ENCODE measurements at places on chromosomes 3 and 15.

GRCh38 chr15:66838671-66839239 is 136.7 kb downstream of the SMAD6 start:
- no peak for DNase-seq

DNA sequence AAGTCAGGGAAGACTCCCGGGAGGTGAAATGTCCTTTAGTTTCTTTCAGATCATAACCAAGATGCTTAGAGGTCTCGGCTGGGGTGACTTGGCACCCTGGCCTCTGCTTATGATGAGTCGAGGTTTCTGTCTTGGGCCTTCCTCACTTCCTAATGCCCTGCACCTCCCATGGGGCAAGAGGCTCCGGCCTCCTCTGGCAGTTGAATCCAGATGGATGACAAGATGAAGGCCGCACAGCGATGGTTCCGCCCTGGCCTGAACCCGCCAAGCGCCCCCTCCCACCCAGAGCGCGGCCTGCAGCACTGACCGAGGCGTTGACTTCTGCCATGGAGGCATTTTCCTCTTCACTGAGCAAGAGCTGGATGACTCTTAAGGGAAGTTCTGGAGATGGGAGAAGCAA is 31.3 kb downstream of the MUC20 start:
- no peak for DNase-seq

GRCh38 chr3:124439603-124440002 is 290.6 kb upstream of the UMPS start:
- no peak for DNase-seq

- peak; percentile 65 for DNase-seq
Observed at GRCh38 chr3:25856902-25857518, 67.1 kb downstream of the OXSM start.

DNA sequence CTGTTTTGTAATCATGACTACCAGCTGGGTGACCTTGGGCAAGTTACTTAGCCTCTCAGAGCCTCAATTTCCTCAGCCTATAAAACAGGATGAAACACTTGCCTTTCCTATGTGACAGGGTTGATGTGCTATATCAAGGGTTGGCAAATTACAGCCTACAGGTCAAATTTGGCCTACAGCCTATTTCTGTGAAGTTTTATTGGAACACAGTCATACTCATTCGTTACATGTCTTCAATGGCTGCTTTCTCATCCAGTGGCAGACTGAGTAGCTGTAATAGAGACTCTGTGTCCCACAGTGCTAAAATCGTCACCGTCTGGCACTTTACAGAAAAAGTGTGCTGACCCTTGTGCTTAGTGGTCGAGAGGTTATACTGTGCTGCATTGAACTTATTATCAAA is 16.6 kb downstream of the ABHD6 start:
- no peak for DNase-seq

DNA sequence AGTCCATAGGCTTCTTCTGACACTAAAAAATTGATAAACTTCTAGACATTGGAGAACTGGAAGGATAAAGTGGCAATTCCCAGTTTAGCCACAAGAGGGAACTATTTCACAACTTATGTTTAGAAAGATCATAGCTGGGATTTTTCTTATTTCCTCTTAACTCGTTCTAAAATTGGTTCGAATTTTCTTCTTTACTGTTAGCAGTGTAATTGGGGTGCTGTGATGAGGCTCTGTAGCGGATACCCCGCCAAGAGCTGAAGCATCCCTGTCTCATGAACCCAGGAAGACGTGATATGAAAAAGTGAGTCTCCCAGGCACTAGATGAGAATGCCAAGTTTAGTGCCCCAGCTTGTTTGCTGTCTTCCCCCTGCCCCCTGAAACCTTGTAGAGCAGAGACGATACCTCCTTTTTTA is 85.1 kb downstream of the PDCD6IP start:
- DNase-seq: peak; percentile 45

DNA sequence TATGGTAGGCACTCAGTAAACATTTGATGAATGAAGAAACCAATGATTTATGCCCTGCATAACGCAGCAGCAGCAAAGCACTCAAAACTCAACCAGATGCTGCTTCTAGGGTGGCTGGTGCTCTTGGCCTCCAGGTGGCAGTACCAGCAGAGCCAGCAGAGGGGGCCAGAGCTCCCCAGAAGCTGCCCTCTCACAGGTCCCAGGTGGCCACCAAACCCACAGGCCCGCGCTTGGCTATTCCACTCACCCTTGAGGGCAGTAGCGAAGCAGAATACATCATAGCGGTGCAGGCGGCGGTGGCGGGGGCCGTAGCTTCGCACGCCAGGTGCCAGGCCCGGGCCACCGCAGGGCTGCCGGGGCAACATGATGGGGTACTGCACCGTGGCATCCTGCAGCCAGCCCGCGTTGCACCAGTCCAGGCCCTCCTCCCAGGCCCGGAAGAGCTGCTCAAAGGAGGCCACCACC is 16.6 kb downstream of the HAPLN3 start:
- DNase-seq: peak; percentile 81

DNA sequence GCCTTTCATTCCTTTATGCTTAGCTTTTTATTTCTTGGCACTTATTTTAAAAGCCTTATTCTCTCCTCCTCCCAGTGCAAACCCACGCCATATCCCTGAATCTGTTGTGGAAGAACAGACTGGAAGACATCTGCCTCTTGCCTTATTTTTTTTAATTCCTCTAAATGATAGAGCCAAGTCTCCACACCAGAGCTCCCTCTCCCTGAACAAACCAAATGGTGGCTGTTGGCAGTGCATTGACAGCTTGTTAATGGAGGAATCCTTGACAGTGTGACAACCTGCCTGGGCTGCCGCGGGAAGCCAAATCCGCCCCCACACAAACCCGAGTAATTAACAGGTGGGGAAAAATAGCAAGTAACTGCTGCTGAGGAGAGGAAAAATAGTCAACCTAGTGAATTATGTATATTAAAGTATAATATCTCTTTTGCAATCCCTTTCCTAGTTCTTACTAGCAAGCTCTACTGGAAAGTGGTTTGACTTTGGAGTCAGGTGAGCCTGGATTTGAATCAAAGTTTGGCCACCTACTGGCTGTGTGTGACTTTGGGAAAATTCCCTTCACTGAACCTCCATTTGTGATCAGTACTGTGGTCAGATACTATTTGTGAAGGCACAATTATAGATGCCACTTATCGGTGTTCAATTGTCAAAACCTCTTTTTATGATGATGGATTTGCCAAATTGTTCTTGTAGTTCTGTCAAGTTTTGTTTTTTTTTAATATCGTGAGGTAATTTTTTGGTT is 589.6 kb downstream of the PDCD6IP start:
- DNase-seq: no peak

- DNase-seq: no peak
Observed at GRCh38 chr3:46383211-46383950, 12.6 kb downstream of the CCR5 start.

DNA sequence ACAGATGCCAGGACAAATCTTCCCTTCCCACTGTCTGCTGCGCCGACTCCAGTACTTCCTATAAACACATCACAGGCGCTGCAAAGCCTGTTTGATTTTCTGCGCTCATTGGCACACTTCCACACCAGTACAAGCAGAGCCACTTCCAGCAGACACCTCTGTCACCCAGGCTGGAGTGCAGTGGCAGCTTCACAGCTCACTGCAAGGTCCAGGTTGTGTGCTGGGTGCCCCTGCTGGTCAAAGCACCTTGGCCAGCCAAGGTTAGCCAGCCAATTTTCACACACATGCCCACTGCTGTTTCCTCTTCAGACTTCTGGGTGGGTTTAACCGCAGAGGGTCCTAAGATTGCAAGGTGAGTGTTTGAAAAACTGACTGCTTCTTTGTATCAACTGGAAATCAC is 4.9 kb downstream of the CHDH start:
- no peak for DNase-seq

DNA sequence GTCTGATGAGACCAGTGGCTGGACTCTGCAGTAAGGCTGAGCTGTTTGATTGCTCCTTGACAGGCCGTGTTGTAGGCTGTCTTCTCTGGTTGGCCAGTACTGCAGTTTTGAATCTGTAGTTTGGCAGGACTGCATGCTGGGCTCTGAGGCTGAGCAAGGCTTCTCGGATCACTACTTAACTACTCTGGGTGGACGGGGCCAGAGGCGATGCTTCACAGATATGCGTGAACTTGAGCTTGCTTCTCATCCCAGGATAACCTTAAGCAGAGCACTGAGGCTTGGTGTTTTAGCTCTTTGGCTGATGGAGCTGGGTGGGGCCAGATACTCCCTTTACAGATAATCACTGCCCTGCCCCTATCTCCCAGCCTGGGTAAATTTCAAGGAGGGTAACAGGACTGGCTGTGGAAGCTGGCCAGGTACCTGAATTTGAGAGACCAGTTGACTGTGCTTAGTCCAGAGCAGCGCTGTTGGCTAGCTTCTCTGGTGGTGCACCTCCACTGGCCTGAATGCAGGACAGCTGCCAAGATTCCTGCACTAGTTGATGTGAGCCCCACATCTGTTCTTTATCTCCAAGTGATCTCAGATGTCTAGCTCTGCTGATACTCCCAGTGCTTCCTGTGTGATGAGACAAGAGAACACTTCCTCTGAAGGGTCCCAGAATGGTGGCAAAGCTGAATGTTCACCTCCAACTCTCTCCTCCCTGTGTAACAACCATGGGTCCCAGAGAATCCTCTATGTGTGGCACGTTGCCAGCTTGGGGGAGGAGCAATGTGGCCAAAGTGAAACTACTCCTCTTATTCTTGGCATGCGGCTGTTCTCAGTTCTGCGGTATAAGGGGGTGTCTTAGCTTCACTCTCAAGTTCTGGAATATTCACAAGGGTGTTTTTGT is 37.9 kb downstream of the RPL39L start:
- no peak for DNase-seq

- DNase-seq: no peak
Observed at GRCh38 chr15:93265111-93265556, 176.1 kb upstream of the RGMA start.

DNA sequence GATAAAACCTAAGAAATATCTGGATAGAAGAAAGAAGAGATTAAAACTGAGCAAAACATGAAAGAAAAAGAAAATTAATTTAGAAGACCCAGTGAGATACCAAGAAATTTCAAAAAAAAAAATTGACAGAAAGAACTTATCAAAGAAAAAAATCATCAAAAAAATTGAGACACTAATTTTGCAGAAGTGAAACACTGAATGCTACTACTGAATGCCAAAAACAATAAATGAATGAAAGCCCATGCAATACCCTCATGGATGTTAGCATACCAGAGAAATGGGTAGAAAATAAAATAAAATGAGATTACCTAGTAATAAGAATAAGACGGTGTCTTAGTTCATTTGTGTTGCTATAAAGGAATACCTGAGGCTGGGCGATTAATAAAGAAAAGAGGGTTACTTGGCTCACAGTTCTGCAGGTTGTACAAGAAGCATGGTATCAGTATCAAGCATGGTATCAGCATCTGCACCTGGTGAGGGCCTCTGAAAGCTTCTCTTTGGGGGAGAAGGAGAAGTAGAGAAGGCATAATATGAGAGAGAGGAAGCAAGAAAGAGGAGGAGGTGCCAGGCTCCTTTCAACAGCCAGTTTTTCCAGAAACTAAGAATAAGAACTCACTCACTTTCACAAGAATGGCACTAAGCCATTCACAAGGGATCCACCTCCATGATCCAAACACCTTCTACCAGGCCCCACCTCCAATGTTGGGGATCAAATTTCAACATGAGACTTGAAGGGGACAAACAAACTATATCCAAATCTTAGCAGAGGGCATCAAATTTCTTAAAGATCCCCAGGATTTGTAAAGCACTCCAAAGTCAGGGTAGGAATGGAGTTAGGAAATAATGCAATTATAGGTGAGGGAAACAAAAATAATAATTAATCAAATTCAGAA is 73.2 kb downstream of the BTLA start:
- DNase-seq: no peak

DNA sequence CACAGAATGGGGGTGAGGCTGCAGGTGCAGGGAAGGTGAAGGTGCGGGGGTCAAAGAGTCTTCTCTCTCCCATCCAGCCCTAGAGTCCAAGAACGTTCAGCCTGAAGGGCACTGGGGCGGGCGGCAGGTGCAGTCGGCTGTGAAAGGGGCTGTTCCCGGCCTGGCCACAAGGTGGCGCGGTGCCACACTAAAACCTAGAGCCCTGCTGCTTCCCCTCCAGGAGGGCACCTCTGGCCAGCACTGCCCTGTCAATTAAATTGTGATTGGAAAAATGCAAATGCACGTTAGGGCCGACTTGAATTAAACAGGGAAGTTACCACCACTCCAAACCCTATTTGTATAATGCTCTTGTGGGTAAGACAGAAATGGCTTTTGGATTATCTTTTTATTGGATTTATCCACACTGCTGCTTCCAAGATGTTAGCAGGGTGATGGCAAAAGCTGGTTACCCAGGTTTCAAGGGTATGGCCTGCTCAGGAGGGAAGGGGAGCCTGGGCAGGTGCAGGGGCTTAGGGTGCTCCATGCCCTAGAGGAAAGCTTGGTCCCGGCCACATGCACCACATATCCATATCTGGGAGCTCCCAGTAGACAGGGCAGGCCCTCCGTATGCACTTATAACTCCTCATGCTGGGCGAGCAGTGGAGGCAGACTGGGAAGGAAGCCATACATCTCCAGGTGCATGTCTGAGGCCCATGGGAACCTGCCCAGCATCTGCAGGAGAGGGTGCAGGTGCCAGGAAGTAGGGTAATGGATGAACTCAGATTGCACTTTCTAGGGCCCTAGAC is 119.8 kb downstream of the ADCY5 start:
- DNase-seq: peak; percentile 89

DNA sequence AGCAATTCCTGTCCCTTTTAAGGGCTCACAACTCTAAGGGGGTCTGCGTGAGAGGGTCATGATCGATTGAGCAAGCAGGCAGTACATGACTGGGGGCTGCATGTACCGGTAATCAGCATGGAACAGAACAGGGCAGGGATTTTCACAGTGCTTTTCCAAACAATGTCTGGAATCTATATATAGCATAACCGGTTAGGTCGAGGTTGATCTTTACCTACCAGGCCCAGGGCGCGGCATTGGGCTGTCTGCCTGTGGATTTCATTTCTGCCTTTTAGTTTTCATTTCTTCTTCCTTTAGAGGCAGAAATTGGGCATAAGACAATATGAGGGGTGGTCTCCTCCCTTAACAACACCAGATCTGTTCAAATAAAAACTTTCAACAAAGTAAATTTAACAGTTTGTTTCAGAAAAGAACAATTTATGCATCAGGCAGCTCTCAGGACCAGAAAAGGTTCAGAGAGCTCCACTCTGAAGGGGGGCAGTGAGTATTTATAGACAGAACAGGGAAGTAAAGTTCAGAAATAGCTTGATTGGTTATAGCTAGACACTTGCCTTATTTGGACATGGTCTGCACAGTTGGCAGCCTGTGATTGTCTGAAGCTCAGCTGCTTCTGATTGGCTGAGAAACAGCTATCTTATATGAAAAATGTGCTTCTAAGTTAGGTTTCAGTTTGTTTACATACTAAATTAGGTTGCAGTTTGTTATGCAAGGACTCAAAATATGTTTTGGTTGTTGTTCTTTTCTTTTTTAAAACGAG is 17.2 kb upstream of the B4GALT4 start:
- peak; percentile 17 for DNase-seq

- DNase-seq: peak; percentile 60
Observed at GRCh38 chr15:91055548-91056331, 33.3 kb upstream of the VPS33B start.

All from GM13976 (cell line).